NCI-H1048 (cell line): ENCODE measurements at places on chromosomes 2 and 18.
A peak's percentile ranks its signal among the peaks of the same experiment; 100 is the strongest.

DNA sequence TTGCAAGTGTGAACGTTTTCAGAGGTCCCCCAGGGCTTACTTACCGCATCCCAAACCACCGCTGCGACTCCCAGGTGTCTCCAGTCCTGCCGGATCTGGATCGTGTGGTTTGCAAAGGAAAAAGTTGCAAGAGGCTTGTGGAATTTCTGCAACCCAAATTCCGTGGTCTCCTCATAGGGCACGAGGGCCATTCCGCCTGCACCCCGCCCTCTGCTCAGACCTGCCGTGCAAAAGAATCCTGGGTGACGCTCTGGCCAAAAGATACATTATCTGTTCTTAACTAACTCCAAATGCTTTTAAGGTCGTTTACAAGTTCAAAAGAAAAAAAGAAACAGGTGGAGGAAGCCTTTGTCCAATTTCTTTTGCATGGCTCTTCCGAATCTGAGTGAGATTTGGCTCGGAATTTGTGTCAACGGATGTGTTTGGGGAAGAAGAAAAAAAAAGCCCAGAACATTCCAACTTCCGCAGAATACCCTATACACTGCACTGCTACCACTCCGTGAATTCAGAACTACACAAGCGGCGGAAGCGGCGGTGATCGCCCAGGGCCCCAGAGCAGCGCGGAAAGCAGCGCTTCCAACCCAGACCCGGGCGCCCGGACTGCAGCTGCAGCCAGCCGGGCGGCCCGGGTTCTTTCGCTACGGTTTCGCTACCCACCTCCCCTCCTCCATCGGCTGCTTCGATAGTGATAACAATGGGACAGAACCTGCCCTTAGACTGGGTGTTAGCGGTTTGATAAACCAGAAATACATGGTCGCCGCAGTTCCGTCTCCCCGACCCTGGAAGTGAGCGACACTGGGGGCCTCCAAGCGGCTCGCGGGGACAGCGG is 795 bp downstream of the METTL21A start:
- peak; percentile 9 for DNase-seq

- no peak for DNase-seq
Measured at GRCh38 chr18:57657542-57657941, 35.9 kb upstream of the NARS1 start.

GRCh38 chr18:52288403-52289004 is 51.5 kb upstream of the DCC start:
- DNase-seq, result no peak

GRCh38 chr2:201363857-201364560 is 6.9 kb upstream of the FLACC1 start:
- no peak for DNase-seq

- no peak for DNase-seq
Measured at GRCh38 chr2:31770741-31771140, 190.0 kb upstream of the SRD5A2 start.
